ENCODE measurements at places on chromosomes 5 and 9.

DNA sequence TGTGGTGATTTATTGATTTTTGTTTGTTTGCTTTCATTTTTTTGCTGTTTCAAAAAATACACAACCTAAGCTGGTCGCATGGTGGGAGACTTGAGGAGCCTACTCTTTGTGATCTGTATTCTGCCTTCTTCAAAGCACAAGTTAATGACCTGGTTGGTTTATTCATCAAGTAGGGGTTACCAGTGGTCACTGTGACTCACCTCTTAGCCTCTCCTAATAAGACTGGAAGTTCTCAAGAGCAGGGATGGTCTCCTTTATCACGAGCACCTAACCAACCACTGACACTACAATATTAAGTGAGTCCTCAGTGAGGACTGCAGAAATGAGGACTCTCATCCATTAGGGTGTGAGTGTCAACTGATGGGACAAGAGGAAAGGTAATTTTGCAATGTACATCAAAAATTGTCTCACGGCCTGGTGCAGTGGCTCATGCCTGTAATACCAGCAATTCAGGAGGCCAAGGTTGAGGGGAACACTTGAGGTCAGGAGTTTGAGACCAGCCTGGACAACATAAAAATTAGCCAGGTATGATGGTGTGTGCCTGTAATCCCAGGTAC is 13.6 kb upstream of the MTMR12 start:
- DNase-seq: no peak

DNA sequence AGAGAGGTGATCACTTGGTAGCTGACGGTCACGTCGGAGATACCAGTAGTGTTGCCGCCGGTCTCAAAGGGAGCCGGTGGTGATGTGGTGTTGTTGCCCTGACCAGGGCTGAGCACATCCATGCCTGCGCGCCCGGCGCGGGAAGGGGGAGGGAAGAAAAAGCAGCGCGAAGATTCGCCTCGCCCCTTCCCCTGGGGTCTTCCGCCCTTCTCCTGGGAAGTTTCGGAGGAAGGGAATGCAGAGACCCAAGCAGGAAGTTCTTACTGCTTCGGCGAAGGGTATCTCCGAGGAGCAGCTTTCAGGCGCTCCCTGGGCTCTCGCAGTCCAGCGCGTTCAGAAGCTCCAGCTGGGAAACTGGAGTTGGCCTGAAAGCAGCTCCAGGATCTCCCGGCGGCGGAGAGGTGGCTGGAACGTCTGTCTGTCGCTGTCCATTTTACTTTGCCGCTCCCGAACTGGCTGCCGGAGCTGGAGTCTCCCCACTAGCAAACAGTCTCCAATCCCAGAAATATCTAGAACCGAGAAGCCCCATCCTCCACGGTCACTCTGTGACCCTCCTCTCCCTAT is 565 bp downstream of the HTR1A start:
- peak; percentile 74 for DNase-seq

- DNase-seq: no peak
Observed at GRCh38 chr5:99258819-99259218, 330.0 kb upstream of the CHD1 start.

DNA sequence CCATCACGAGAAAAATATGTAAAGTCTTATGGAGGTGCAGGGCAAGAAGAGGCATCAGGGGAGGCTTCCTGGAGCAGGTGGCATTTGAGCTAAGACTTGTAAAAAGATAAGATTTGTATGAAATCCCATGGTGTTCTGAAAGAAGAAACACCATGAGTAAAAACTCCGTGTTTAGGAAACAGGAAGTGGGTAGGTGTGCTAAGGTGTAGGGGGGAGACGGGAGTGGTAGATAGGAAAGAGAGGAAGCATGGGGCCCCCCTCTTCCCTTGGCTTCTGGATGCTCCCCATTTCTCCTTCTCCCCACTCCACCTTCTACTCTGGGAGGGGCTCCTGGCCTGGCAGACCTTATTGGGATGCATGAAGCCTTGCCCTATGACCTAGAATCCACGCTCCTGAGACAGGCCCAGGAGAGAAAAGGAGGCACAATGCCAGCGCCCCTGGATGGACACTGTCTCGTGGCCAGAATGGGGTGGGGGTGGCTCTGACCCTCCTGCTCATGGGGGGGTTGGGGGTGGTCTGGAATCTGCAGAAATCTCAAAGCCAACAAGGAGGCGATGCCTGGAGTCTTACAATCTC is 103.6 kb downstream of the GTF3C4 start:
- no peak for DNase-seq

GRCh38 chr5:62263401-62263800 is 42.6 kb upstream of the KIF2A start:
- no peak for DNase-seq

DNA sequence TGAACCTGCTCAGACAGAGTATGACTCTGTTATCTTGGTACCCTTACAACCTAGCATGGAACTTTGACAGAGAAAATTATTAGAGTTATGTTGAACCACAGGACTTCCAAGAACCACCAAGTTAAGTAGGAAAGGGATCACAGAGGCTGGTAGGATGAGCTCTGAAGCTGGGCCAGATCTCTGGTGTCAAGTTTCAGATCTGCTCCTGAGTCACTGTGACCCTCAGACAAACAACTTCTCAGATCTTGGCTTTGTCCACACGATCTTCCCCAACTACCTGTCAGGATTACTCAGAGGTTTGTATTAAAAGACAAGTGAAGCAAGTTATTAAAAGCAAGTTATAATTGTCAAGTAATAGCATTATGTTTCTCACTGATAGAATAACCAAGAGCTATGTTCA is 189.0 kb downstream of the SEC61B start:
- DNase-seq: peak; percentile 69

- DNase-seq: no peak
Observed at GRCh38 chr5:176540956-176541337, 3.7 kb upstream of the RNF44 start.

DNA sequence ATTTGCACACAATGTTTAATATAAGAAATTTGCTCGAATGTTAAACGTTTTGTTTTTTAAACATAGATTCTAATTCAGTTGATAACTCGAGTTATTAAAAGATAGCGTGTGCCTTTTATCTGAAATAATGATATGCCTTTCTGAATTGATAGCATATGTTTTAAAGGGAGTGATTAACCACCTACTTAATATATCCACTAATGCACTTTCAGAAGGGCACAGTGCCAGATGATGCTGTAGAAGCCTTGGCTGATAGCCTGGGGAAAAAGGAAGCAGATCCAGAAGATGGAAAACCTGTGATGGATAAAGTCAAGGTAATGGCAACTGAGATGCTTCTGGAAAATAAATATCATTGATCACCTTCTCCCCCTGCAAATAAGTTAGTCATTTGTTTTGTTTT is 53.9 kb downstream of the ERAP1 start:
- no peak for DNase-seq

DNA sequence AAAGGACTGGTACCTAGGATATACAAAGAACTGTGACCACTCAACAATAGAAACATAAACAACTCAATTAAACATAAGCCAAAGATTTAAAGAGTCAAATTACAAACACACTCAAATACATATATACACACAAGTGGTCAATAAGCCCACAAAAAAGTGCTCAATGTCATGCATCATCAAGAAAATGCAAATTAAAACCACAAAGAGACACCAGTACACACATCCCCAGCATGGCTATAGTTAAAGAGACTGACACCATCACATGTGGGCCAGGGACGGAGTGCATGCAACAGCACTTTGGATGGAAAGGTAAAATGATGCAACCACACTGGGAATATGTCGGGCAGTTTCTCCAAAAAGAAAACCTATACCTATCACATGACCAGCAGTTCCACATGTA is 89.7 kb downstream of the CAAP1 start:
- no peak for DNase-seq

- DNase-seq: no peak
Observed at GRCh38 chr5:175037820-175038219, 313.4 kb downstream of the MSX2 start.

DNA sequence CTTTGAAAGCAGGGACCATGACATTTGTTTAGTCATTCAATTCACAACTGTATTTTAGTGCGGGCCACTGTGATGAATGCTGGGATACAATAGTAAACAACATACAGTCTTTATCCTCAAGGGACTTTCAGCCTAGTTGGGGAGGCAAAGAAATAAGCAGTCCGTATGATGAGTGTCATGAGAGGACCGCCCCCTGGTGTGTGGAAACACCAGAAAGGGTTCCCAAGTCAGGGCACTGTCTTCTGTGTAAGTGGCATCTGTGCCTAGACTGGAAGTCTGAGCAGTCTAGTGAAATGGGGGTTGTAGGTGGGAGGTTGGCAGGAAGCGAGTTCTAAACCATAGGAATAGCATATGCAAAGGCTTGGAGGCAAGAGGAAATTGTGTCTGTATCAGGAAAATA is 6.8 kb downstream of the C9orf43 start:
- peak; percentile 34 for DNase-seq

DNA sequence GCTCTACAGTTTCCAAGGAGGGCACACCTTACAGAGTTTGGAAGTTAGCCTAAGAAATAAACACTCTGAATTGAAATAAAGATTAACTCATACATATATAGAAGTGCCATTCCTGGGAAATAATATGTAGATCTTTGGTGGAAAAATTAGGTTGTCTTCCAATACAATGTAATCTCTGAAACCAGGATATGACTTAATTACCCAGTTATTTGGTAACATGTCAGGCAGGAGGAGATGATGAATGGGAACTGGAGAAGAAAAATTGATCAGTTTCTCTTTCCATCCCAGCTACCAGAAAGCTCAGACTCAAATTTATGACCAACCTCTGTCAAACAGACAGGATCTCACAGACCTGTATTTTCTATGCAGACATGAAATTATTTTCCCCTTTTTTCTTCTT is 215.2 kb upstream of the SNX2 start:
- DNase-seq: no peak

GRCh38 chr5:151497391-151498002 is 50.1 kb downstream of the SLC36A1 start:
- peak; percentile 15 for DNase-seq

DNA sequence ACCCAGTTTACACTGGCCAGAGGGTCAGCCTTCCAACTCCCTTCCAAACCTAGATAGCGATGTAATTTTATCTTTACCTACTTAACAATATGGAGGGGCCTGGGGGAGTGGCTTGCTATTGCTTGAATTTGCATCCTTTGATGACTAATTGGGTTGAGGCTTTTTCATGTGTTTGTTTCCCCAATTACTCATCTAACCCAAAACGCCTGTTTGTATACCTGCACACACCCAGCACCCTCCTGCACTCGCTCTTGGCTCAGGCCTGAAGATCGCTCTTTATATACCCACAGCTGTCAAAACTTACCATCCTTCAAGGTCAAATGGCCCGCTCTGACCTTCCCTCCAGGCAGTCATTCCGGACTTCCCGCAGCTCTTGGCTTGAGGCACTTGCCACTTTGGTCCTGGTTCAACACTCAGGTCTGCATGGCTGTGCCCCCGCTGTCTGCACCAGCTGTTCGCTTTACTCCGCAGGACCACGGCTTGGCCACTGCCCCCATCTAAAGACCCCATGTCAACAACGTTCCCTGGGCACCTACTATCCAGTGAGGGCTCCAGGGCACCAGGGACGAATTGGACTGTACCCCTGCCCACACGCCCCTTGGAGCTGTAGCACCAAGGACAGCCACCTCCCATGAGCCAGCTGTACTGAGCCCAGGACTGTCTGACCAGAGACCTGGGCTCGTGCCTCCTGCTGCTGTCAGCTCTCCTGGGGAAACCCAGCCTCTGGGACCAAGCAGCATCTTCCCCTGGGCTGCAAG is 76.1 kb upstream of the ADAMTS2 start:
- no peak for DNase-seq

GRCh38 chr5:172559004-172559932 is 81.8 kb upstream of the NEURL1B start:
- no peak for DNase-seq

Data from islet precursor cell (in vitro differentiated cells).